Muscle of leg (tissue), 16 donors: ENCODE measurements at places on chromosomes 7 and 10. TPM values are rescaled to one million over a fixed set of nuclear protein-coding genes. Genes with fewer than 3 reads are reported as not detected.
A peak's percentile ranks its signal among the peaks of the same experiment; 100 is the strongest.

DNA sequence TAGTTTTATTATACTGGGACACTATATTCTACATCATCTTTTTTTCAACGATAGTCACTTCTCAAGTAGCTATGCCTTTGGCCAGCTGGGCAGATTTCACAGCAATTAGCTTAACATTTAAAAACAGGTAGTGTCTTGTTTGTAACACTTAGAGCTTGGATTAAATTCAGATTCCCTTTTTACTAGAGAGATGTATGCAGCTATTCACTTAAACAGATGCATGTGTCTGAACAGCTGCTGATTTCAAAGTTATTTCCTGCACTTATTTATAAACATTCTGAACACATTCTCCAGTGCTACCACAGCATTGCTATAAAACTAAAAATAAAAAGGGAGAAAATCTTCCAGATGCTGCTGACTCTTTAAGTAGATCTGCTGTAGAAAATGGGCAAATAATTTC is 637.2 kb downstream of the POM121L12 start:
- DNase-seq: peak; percentile 63

NME8 gene
- 0.22 TPM for total RNA-seq

DNA sequence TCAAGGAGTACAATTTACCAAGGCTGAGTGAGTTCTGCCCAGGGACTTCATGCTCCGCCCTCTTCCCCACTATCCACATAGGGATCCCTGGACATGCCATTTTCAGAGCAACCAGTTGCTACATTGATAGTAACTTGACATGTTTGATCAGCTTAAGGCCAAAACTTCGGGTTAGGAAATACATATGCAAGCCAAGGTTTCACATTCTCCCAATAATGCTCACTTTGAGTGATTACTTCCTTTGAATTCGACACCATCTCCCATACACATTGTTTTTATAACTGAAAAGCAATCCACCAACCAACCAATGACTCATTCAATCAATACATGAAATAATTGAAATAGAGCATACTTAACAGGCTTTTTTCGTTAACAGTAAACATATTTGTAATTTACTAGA is 137.9 kb downstream of the GLI3 start:
- no peak for DNase-seq

TMEM139 gene
- total RNA-seq: 0.40 TPM

DNA sequence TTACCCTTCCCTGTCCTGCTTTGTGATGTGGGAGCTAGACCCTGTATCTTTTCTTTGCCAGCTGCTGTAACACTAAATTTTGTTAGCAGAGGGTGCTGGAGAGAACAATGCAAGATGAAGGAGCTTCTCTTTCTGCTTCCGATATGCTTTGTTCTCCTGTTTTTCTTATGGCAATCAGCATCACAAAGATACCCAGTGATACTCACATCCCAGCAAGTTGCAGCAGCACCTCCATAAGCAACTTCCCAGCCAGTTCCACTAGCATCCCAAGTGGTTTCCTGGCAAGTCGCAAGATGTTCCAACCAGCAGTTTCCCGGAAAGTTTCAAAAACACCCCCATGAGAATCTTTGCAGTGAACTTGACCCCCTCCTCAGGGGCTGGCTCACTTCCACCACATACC is 148.6 kb downstream of the IMMP2L start:
- DNase-seq: peak; percentile 67

DNA sequence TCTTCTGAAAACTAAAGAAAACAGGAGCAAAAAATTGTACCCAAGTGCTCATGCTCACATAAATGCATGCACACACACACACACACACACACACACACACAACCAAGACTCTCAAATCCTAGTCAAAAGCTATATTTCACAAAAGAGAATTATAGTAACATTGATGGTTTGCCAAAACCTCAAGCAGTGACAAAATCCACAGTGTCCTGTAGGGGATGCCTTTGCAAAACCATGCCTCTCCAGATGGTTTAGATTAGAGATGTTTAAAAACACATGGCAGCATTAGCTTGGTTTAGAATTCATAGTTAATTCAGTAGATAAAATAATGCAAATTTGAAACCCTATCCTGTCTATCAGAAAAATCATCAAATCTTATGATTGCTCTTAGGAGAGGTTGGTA is 232.2 kb downstream of the DYNC1I1 start:
- DNase-seq: peak; percentile 59

GRCh38 chr10:103671126-103671895 is 177.8 kb downstream of the NEURL1 start:
- peak; percentile 61 for DNase-seq

SLC13A1 gene
- total RNA-seq: not detected

C10orf67 gene
- total RNA-seq: 0.04 TPM

DNA sequence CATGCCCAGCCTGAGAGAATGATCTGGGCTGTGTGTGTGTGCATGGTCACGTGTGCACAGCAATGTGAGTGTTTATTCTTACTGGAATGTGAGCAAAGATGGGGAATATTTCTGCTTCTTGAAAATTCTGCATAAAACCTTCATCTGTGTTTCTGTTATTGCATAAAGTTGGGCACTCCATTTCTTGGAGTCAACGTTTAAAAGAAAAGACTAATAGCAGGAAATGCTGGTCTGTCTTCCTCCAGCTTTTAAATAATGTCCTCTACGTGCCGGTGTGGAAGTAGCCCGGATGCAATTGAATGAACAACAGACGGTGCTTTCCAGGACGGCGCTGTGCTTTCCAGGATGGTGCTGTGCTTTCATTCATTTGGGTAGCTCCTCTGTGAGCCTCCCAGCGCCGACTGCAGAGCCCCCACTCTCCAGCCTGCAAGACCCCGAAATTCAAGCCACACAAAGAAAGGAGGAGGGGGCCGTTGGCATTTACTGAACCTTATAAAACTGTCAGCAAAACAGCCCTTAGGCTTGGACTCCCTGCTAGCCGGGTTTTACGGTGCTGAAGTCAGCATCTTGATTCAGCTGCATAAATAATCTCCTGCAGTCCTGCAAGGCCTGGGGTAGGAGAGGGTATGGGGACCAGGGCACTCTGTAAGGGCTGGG is 158.2 kb upstream of the PRKCQ start:
- peak; percentile 69 for DNase-seq

- DNase-seq: peak; percentile 30
Measured at GRCh38 chr7:4129481-4130122, 552.5 kb upstream of the FOXK1 start.

GRCh38 chr7:116653646-116654045 is 18.4 kb upstream of the MET start:
- DNase-seq: no peak

- DNase-seq: no peak
Measured at GRCh38 chr7:26143298-26144048, 8.5 kb upstream of the NFE2L3 start.

- peak; percentile 57 for DNase-seq
Measured at GRCh38 chr10:129039406-129040370, 427.4 kb upstream of the MGMT start.
